ENCODE measurements at places on chromosomes 1 and 21.

DNA sequence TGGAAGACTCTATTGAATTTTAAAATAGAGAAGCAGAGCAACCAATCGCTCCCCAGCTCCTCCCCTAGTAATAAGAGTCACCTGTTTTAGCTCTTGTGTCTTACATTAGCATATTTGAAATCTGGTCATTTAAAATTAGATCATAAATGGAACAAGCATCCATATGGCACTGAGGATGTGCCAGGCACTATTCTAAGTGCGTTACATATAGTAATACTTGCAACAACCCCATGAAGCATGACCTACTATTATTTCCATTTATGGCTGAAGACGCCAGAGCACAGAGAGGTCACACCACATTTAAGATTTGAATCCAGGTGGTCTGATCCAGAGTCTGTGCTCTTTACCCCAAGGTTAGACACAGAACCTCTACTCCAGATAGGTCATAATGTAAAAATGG, 82.0 kb upstream of the HIVEP3 start:
- no peak for DNase-seq

DNA sequence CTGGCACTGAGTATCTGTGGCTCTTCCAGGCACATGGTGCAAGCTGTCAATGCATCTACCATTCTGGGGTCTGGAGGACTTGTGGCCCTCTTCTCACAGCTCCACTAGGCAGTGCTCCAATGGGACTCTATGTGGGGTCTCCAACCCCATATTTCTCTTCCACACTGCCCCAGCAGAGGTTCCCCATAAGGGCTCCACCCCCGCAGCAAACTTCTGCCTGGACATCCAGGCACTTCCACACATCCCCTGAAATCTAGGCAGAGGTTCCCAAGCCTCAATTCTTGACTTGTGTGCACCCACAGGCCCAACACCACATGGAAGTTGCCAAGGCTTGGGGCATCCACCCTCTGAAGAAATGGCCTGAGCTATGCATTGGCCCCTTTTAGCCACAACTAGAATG, 18.8 kb downstream of the ODF2L start:
- DNase-seq: no peak

GRCh38 chr1:198374288-198374687, 166.2 kb downstream of the ATP6V1G3 start:
- DNase-seq: no peak

GRCh38 chr1:63946866-63947491, 173.2 kb downstream of the ROR1 start:
- DNase-seq: no peak

- DNase-seq: no peak
Measured at GRCh38 chr1:112544011-112544688, 35.4 kb downstream of the WNT2B start.

GRCh38 chr1:168004531-168004930, 67.7 kb upstream of the MPC2 start:
- DNase-seq: no peak

GRCh38 chr1:181490740-181491712, 7.7 kb downstream of the CACNA1E start:
- no peak for DNase-seq

- DNase-seq: no peak
Measured at GRCh38 chr1:79507770-79508169, 501.2 kb upstream of the ADGRL4 start.
